ENCODE measurements at places on chromosomes 13 and 19.

- DNase-seq = no peak
Observed at GRCh38 chr13:28099396-28100149, 803 bp downstream of the FLT3 start.

- DNase-seq = no peak
Observed at GRCh38 chr19:956766-957440, 27.2 kb upstream of the WDR18 start.

DNA sequence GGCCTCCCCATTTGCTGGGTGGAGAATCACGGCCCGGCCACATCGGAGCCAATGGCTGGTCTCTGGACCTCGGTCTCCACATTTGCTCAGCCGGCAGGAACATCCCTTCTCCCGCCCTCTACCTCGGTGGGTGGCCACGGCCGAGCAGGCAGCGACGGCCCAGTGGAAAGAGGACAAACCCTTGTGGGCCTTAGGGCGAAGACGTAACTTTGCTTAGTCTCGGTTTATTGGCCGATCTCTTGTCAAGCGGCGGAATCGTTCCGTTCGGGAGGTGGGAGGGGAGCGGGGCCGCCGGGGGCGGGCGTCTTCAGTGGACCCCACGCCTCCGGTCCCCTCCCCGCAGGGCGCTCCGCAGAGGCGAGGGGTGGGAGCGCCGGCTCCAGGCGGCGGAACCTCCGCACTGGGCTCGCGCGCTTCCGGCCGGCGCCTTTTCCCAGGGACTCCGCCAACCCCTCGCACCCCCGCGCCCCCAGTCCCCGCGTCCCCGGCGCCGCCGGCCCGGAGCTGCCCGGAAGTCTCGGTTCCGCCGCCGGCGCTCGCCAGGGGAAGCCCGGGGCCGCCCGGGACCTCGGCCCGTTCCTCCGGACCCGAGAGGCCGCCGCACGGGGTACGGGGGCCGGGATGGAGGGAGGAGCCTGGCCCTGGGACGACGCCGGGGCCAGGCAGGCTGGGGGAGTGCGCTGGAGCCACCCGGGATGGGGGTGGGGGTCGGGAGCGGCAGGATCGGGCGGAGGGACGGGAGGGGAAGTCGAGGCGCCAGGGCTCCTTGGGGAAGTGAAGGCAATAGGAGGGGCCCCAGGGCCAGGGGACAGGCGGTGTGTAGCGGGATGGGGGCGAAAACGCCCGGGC, at the start of gene ZNF580:
Gene ZNF580 (plus strand): TSS at position 426 of the 849 bp plus-strand sequence. CDS start 1,507 bp downstream, outside the sequence.
- no peak for DNase-seq

GRCh38 chr19:4194353-4194752, 11.9 kb downstream of the ANKRD24 start:
- DNase-seq = no peak

- no peak for DNase-seq
Observed at GRCh38 chr19:15231271-15231670, 977 bp downstream of the EPHX3 start.

DNA sequence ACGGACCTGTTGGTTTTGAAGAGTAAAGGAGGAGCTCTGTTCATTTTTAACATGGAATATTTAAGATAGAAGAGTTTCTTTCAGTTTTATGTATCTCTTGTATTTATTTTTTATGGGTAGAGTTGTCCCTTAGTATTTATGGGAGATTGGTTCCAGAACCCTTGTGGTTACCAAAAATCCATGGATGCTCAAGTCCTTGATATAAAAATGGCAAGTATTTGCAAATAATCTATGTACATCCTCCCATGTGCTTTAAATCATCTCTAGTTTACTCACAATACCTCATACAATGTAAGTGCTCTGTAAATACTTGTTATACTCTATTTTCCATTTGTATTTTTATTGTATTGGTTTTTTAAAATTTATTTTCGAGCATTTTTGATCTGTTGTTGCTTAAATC, 63.1 kb downstream of the TM9SF2 start:
- DNase-seq = no peak

Measured in effector CD4-positive, alpha-beta T cell (primary cell).